ENCODE measurements at places on chromosomes 3 and 15. TPM values are rescaled to one million over a fixed set of nuclear protein-coding genes. Genes with fewer than 3 reads are reported as not detected.

GRCh38 chr3:61980041-61980440 is 393.3 kb downstream of the FEZF2 start:
- no peak for DNase-seq

- DNase-seq = no peak
Observed at GRCh38 chr15:69161079-69161877, 843 bp downstream of the GLCE start.

GRCh38 chr3:131701153-131701770 is 198.5 kb upstream of the MRPL3 start:
- no peak for DNase-seq

DNA sequence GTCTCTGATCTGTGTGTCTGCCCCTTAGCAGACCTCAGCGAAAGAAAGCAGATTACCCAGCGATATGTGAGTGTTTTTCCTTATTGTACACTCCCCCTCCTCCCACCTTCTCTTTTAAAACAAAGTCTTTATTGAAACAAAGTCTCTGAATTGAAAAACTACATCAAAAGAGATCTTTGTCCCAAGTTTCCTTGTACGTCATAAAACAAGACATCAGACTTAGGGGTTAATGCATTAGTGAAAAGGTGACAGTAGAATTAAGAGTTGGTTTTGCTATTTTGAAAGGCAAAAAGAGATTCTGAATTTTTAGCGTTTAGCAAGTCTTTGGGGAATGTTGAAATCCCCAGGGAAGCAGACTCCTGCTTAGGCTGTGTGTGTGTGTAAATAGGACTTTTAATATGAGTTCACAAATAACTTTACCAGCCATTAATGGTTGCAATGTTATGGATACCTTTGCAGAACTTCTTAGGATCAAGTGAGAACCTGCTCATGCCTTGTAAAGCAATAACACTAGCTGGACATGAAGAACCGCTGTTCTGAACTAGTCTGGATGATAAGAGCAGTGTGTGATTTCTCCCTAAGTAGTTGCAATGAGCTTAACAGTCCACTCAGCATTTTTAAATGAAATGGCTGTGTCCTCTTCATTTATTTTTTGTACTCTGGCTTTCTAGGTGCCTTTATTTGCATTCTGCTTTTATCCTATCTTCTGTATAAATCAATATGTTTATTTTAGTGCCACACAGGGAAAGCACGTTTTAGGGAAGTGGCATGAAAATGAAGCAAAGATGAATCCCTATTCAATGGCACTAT is 136.6 kb downstream of the MCTP2 start:
- DNase-seq = no peak

DNA sequence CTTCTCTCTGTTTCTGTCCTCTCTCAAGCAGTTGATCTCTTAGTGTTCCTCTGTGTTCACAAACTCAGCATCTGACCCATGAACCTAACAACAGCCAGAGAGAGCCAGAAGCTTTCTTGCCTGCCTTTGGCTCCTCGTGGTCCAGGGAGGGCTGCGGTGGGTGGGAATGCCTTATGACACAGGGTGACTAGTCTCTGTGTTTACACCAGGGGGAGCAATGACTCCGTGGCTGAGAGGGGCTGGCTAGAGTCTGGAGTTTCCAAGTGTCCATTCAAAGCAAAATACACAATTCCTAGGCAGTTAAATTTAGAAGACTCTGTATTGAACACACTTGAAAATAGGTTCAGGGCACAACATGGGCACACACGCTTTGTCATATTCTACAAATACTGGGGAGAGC is 370.0 kb upstream of the FRG2C start:
- DNase-seq = no peak

DNA sequence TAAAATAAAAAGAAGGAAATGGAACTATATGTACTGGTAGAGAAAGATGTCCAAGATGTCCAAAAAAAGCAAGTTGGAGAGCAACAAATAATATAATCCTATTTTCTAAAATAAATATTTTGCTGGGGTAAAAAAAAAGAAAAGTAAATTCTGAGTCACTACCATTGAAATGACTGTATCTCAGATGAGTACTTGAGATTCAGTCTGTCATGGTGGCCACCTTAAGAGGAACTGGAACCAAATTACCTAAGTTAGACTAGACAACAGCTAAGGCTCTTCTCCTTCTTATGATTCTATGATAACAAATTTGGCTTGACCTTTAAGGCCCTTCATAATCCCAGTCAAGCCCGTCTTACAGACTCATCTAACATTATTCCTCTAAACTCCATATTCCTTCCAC is 270.6 kb upstream of the HES1 start:
- no peak for DNase-seq

DNA sequence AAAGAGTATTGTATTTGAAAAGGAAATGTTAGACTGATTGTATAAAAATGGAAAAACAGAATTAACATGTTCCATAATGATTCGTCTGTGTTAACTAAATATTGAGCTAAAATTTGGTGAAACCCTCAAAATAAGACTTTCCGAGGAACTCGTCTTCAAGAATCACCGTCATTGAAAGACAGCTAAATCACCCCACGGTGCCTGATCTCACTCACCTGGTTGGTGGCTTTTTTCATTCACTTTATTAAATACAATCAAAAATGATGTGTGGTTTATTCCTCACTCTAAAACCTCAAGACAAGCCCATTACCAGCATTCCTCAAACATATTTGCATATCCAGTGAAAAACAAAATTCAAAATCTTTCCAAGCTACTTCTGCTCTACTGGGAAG is 153.9 kb downstream of the FOXP1 start:
- DNase-seq = no peak

DNA sequence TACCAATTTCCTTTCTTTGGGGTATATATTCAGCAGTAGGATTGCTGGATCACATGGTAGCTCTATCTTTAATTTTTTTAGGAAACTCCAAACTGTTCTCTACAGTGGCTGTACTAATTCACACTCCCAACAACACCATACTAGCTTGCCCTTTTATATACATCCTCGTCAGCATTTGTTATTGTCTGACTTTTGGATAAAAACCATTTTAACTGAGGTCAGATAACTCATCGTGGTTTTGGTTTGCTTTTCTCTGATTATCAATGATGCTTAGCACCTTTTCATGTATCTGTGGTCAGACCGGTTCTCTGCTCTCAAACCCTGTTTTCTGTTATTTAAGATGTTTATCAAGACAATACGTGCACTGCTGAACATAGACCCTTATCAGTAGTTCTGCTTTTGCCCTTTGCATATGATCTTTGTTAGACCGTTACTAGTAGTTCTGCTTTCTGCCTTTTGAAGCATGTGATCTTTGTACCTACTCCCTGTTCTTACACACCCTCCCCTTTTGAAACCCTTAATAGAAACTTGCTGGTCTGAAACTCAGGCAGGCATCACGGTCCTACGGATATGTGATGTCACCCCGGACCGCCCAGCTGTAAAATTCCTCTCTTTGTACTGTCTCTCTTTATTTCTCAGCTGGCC is 474.3 kb downstream of the RSL24D1 start:
- DNase-seq = no peak

DNA sequence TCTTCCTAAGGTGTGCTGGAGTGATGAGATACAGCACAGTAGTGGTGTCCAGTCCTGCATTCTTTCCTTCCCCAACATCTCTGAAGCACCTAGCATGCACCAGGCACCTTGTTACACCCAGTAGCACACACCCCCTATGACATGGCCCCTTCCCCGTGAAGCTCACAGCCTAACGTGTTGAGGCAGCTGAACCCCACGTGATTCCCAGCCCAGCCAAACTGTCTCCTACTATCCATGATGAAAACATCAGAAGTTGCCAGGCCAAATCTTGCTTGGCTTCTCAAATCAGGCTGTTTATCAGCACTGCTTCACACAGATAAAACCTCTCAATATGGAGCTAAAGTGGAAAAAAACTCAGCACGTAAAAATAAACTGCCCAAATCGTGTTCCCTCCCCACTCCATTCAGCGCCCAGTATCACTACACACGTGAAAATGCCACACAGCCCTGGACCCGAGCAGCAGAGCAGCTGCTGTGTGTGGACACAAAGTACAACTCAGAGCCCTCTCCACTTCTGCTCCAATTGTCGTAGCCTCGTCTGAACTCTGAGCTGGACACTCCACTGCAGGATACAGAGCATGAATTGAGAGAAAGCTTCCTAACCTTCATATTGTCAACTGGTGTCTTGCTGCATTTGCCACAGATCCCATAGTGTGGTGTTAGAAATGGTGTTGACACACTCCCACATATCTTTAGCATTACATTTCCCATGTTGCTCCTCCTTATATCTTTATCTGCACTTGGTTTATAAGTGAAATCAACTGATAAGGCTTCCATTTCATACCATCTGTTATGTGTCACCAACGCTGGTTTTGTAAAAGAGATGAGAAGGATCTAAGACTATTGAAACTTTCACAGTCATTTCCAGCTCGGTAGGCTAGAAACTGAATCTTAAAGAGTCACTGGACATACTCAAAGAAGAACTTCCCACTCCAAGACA is 279.8 kb downstream of the RORA start:
- no peak for DNase-seq

DNA sequence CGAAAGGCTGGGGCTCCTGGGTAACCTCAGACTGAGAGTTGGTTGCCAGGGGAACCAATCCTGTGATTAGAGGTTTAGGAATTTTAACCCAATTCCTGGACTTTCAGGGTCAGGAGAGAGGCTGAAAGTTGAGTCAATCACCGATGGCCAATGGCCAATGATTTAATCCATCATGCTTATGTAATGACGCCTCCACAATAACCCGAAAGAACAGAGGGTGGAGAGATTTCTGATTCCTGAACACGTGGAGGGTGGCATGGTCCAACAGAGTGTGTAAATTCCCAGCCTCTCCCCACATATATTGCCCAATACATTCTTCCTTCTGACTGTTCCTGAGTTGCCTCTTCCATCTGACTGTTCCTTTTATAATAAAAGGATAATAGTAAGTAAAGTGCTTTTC is 137.2 kb upstream of the CBLB start:
- DNase-seq = no peak

DNA sequence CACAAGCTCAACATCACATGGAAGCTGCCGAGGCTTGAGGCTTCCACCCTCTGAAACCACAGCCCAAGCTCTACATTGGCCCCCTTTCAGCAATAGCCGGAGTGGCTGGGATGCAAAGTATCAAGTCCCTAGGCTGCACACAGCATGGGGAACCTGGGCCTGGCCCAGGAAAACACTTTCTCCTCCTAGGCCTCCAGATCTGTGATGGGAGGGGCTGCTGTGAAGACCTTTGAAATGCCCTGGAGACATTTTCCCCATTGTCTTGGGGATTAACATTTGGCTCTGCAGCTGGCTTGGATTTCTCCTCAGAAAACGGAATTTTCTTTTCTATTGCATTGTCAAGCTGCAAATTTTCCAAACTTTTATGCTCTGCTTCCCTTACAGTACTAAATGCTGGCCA is 18.2 kb downstream of the HRG start:
- no peak for DNase-seq

DNA sequence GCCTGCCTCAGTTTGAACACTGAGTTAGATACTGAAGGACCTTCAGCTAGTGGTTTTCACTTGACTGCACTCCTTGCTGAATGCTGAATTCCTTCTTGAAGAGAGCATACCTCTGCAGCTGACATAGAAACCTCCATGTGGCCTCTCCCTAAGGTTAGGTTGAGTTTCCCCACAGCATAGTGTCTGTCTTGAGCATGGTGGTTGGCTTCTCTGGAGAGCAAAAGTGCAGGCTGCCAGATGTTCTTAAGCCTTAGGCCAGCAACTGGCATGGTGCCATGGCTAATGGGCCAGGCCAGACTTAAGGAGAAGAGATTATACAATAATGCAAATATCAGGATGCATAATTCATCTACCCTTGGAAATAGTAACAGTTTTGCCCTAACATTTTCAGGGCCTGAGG is 545.6 kb upstream of the ZNF385D start:
- DNase-seq = no peak

DNA sequence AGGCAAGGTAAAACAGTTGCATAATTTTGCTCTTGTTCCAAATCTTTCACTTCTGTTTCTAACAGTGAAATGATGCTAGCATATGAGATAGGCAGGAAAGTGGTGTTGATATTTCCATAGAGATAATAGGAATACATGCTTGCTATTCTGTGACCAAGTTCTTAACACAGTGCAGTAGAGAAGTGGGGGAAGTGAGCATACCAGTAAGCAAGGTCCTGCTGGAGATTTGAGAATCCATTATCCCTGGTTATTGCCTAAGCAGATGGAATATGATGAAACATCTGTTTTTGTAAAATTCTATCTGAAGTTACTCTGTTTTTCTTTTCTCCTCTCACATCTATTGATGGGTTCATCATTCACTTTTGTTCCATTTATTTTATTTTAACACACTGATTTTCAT is 28.7 kb downstream of the USP8 start:
- no peak for DNase-seq

- peak; percentile 40 for DNase-seq
Observed at GRCh38 chr3:183275418-183275817, 22.4 kb downstream of the B3GNT5 start.

DNA sequence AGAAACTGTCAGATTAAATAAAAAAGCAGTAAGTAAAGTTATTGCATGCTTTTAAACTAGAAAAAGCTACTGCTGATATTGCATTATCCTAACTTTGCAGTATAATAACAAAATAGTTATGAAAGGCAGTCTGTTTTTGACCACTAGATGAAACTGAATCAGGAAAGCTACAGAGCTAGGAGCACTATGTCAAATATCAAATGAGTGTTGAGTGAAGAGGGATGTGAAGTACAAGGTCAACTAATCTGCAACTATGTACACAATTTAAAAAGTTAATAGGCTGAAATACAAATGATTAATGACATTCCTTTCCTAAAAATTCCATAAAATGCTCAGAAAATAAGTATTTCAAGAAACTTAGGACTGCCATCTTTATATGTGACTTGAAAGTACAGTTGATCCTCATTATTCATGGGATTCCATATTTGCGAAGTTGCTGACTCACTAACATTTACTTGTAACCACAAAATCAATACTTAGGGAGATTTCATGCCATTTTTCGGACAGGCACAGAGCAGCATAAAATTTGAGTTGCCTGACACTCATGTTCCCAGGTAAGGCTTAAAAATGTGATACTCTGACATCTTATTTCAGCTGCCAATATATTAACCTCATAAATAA is 34.5 kb downstream of the SLC4A7 start:
- no peak for DNase-seq

Gene HERC2
- polyA plus RNA-seq = 47.2 TPM

Gene SHC4
- polyA plus RNA-seq = 3.1 TPM

Gene SERF2
- polyA plus RNA-seq = 559 TPM

Gene TWF2
- 28.6 TPM for polyA plus RNA-seq

Gene MCTP2
- polyA plus RNA-seq = 18.8 TPM

Gene FBN1
- 80.9 TPM for polyA plus RNA-seq

Gene GOLGA8Q
- 1.0 TPM for polyA plus RNA-seq

Gene P2RY12
- polyA plus RNA-seq = 1.1 TPM

Data from right renal cortex interstitium (tissue), 3 donors.